Upper lobe of left lung (tissue), 6 donors: ENCODE measurements at places on chromosomes 4 and X. TPM values are rescaled to one million over a fixed set of nuclear protein-coding genes. Genes with fewer than 3 reads are reported as not detected.

The CASP3 gene
- total RNA-seq = 25.5 TPM

GRCh38 chr4:159770401-159770800, 667.5 kb downstream of the RAPGEF2 start:
- no peaks in the 10 kb centered on the region for H3K4me1 ChIP-seq
- H3K27ac ChIP-seq = no peak overlapping the region
- no peaks in the 10 kb centered on the region for H3K27me3 ChIP-seq

The RBMXL3 gene
- total RNA-seq = not detected

DNA sequence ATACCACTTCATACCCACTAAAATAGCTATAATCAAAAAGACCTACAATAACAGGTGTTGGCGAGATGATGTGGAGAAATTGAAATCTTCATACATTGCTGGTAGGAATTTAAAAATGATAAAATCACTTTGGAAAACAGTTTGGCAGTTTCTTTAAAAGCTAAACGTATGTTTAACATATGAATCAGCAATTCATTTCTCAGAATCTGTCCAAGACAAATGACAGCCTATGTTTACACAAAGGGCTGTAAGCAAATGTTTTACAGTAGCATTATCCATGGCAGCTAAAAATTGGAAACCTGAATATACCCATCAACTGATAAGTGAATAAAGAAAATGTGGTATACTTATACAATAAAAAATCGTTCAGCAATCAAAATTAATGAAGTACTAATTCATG, 33.0 kb upstream of the ABCG2 start:
- no peaks in the 10 kb centered on the region for H3K27me3 ChIP-seq
- DNase-seq = no peak
- no peak overlapping the region for H3K4me3 ChIP-seq

GRCh38 chr4:40662962-40663604, 33.4 kb upstream of the RBM47 start:
- H3K36me3 ChIP-seq = no peaks in the 10 kb centered on the region
- no peaks in the 10 kb centered on the region for H3K27me3 ChIP-seq
- H3K4me1 ChIP-seq = no peaks in the 10 kb centered on the region
- peak overlapping the region; percentile 41 for H3K27ac ChIP-seq

GRCh38 chrX:56995271-56995994, at the start of gene SPIN3:
SPIN3 (minus strand) TSS chrX:56995541; CDS start chrX:56994947, 594 bp downstream.
- DNase-seq = peak; percentile 83
- no peaks in the 10 kb centered on the region for H3K27me3 ChIP-seq
- peak within 1 kb of the TSS; percentile 81 for H3K27ac ChIP-seq
- H3K36me3 ChIP-seq = no peaks in the 10 kb centered on the region
- H3K4me3 ChIP-seq = peak within 1 kb of the TSS; percentile 68
- peaks cover 2% of the 10 kb centered on the region for H3K4me1 ChIP-seq

The OCIAD1 gene
- 31.5 TPM for total RNA-seq

DNA sequence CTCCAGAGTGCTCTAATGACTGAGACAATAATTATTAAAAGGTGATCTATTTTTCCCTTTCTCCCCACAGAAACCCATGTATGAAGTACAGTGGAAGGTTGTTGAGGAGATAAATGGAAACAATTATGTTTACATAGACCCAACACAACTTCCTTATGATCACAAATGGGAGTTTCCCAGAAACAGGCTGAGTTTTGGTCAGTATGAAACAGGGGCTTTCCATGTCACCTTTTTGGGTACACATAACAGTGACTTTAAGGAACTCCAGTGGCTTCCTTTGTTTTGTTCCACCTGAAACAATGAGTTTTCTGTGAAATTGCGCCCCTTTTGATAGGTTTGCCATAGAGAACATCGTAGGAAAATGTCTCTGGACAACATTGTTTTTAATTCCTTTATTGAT, 69.6 kb downstream of the KIT start:
- no peaks in the 10 kb centered on the region for H3K36me3 ChIP-seq
- H3K27ac ChIP-seq = no peak overlapping the region
- H3K4me3 ChIP-seq = no peak overlapping the region
- no peaks in the 10 kb centered on the region for H3K27me3 ChIP-seq

GRCh38 chr4:140969296-140969695, 164.0 kb downstream of the RNF150 start:
- DNase-seq = no peak
- no peak overlapping the region for H3K27ac ChIP-seq
- H3K27me3 ChIP-seq = no peaks in the 10 kb centered on the region
- no peaks in the 10 kb centered on the region for H3K4me1 ChIP-seq
- H3K4me3 ChIP-seq = no peak overlapping the region

GRCh38 chr4:83606898-83607297, 71.0 kb downstream of the GPAT3 start:
- no peaks in the 10 kb centered on the region for H3K36me3 ChIP-seq
- no peak overlapping the region for H3K27ac ChIP-seq
- no peak overlapping the region for H3K4me3 ChIP-seq
- DNase-seq = no peak
- no peaks in the 10 kb centered on the region for H3K4me1 ChIP-seq

The SH3RF1 gene
- total RNA-seq = 27.1 TPM

- H3K4me3 ChIP-seq = no peak overlapping the region
- H3K36me3 ChIP-seq = no peaks in the 10 kb centered on the region
- H3K4me1 ChIP-seq = no peaks in the 10 kb centered on the region
- H3K27me3 ChIP-seq = no peaks in the 10 kb centered on the region
- no peak for DNase-seq
Observed at GRCh38 chr4:169337510-169337909, 66.8 kb upstream of the SH3RF1 start.

DNA sequence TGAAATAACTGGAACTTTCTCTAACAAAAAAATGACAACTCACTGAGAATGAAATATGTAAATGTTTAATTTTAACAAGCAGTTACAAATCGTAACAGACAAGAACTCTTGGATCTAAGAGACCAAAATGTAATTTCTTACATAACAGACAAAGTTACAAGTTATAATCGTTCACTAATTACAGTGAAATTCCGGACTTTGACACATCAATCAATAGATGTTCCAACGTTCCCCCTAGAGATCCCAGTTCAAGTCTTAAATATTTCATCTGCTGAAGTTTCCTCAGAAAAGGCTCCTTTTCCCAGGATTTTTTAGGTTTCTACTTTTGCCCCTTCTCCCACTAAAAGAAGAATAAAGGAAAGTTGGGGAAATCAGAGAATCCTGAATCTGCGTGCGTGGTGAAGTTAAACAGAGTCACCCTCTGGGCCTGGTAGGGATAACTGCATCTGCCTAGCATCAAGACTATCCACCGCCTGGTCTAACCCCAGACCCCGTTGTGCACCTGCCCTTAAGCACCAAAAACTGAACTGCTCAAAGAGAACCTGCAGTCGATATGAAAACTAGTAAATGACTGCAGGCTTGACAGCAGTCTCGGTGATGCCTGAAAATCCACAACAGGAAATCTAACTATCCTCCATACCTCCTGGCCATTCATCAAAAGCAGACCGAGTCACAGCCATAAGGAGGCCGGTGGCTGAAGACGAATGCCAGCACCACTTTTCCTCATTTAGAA, 2.3 kb downstream of the IRF2 start:
- DNase-seq = peak; percentile 29
- H3K4me1 ChIP-seq = peaks cover 65% of the 10 kb centered on the region
- H3K36me3 ChIP-seq = no peaks in the 10 kb centered on the region

The VSIG1 gene
- total RNA-seq = 0.61 TPM

DNA sequence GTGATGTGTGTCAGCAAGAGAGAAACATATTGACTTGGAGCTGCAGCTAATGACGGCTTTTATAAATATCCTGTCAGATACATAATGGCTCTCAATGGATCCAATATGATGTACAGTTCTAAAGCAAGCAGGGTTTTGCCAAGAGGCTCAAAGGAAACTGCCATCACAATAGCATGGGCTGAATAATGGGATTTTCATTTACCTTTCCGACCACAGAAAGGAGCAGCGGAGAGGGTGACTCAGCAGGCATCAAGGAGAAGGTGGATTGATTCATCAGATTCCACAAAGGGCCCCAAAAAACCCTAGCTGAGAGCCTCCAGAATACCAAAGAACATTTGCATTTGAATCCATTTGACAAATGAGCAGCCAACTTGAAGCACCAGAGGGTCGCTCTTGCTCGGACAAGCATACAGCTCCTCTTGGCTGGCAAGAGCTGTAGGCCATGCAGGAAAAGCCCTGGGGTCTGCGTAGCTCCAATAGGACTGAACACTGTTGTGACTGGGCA, 355.7 kb upstream of the NOCT start:
- H3K27me3 ChIP-seq = no peaks in the 10 kb centered on the region
- no peaks in the 10 kb centered on the region for H3K4me1 ChIP-seq
- DNase-seq = no peak
- no peak overlapping the region for H3K4me3 ChIP-seq
- H3K27ac ChIP-seq = no peak overlapping the region
- H3K36me3 ChIP-seq = no peaks in the 10 kb centered on the region

The TMPRSS11D gene
- 1.0 TPM for total RNA-seq

DNA sequence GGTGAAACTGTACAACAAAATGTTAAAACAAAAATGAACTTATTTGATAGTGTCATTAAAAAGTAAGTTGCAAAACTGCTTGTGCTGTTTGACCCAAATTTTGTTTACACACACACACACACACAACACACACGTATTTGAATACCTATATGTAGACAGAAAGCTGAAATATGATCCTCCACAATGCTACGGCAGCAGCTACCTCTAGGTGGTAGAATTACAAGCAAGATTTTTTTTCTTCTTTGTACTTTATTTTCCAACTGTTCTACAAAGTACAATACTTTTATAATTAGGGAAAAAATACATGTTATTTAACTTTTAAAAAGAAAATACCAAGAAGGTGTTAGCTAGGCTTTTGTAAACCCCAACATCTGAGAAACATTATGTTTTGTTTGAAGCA, 1.2 kb downstream of the CYTL1 start:
- no peaks in the 10 kb centered on the region for H3K4me1 ChIP-seq
- DNase-seq = no peak
- no peaks in the 10 kb centered on the region for H3K27me3 ChIP-seq
- no peak overlapping the region for H3K4me3 ChIP-seq

The LYAR gene
- 11.5 TPM for total RNA-seq

- no peak overlapping the region for H3K27ac ChIP-seq
- H3K4me1 ChIP-seq = no peaks in the 10 kb centered on the region
- no peak overlapping the region for H3K4me3 ChIP-seq
- no peak for DNase-seq
- H3K36me3 ChIP-seq = no peaks in the 10 kb centered on the region
Observed at GRCh38 chr4:122577189-122577553, 43.7 kb downstream of the IL21 start.

DNA sequence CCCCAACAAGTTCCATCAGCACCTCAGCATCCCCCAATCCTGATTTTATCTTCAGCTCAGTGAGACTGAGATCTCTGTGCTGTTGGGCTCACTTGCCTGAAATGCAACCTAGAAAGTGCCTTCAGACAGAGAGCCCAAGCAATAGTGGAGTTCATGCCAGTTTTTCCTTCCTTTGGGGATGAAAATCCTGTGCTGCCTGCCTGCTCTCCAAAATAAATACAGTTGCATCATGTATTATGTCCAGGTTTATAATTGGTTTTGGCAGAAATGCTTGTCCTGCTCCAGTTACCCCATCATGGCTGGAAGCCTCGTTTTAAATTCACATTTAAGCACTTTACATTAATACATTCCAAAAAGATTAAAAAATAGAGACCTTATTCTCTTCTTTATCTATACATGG, 1865.5 kb upstream of the TENM3 start:
- H3K4me3 ChIP-seq = no peak overlapping the region
- no peak for DNase-seq
- H3K27me3 ChIP-seq = no peaks in the 10 kb centered on the region
- H3K36me3 ChIP-seq = no peaks in the 10 kb centered on the region

DNA sequence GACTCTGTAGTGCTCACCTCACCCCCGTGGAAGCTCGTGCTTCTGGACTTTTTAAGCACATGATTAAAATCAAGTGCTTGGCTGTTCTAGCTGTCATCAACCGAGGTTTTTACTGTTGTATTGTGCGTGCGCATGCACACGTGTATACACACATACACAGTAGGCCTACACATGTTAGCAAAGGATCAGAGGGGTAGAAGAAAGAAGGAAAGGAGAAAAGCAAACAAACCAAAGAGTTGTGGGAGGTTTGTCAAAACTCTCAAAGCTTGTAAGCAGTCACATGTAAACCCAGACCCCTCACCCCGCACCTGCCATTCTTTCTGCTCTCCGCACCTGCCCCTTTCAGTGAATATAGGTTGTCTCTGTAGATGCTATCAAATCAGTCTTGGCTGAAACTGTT, 311.8 kb downstream of the HS3ST1 start:
- no peaks in the 10 kb centered on the region for H3K4me1 ChIP-seq
- no peak overlapping the region for H3K27ac ChIP-seq
- no peak overlapping the region for H3K4me3 ChIP-seq
- no peaks in the 10 kb centered on the region for H3K27me3 ChIP-seq
- no peaks in the 10 kb centered on the region for H3K36me3 ChIP-seq

The RS1 gene
- total RNA-seq = 6.7 TPM

GRCh38 chr4:27270435-27270834, 409.8 kb downstream of the STIM2 start:
- H3K27ac ChIP-seq = no peak overlapping the region
- H3K27me3 ChIP-seq = no peaks in the 10 kb centered on the region
- H3K36me3 ChIP-seq = no peaks in the 10 kb centered on the region
- DNase-seq = no peak
- H3K4me1 ChIP-seq = no peaks in the 10 kb centered on the region
- H3K4me3 ChIP-seq = no peak overlapping the region

- no peaks in the 10 kb centered on the region for H3K27me3 ChIP-seq
- no peaks in the 10 kb centered on the region for H3K4me1 ChIP-seq
- no peak overlapping the region for H3K27ac ChIP-seq
- DNase-seq = no peak
Observed at GRCh38 chr4:56191534-56191933, 195.8 kb downstream of the AASDH start.

The ANTXR2 gene
- total RNA-seq = 44.0 TPM

The SMS gene
- 48.6 TPM for total RNA-seq

- no peaks in the 10 kb centered on the region for H3K27me3 ChIP-seq
- no peak for DNase-seq
- H3K4me1 ChIP-seq = peaks cover 38% of the 10 kb centered on the region
- peaks cover 5% of the 10 kb centered on the region for H3K36me3 ChIP-seq
Observed at GRCh38 chr4:25845841-25846653, 16.7 kb downstream of the SEL1L3 start.

GRCh38 chr4:77453911-77454310, 151.7 kb upstream of the CXCL13 start:
- H3K36me3 ChIP-seq = no peaks in the 10 kb centered on the region
- no peak overlapping the region for H3K27ac ChIP-seq
- no peaks in the 10 kb centered on the region for H3K27me3 ChIP-seq
- DNase-seq = no peak
- no peak overlapping the region for H3K4me3 ChIP-seq

- no peaks in the 10 kb centered on the region for H3K27me3 ChIP-seq
- no peak overlapping the region for H3K27ac ChIP-seq
- peaks cover 3% of the 10 kb centered on the region for H3K4me1 ChIP-seq
- H3K36me3 ChIP-seq = peaks cover 23% of the 10 kb centered on the region
Observed at GRCh38 chr4:38141808-38142500, 181.8 kb downstream of the PTTG2 start.

DNA sequence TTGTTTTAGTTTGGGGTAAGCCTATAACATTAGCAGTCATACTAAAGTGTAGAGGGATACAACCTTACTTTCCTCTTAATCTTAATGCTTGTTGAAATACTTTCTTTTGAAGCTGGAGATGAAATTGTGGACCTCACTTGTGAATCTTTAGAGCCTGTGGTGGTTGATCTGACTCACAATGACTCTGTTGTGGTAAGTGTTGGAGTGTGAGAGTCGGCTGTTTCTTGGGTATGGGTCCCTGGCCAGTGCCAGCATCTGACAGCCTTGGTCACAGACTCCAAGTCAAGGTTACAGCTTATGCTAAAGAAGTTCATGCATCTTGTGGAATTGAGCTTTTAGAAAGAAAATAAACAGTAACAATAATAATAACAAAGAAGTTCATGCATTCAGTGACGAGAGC, 31.6 kb downstream of the RNF4 start:
- DNase-seq = no peak
- no peak overlapping the region for H3K4me3 ChIP-seq
- no peaks in the 10 kb centered on the region for H3K27me3 ChIP-seq
- H3K36me3 ChIP-seq = peaks cover 81% of the 10 kb centered on the region
- H3K27ac ChIP-seq = no peak overlapping the region
- H3K4me1 ChIP-seq = no peaks in the 10 kb centered on the region

The AMOT gene
- total RNA-seq = 14.2 TPM
